ENCODE measurements at places on chromosomes 4 and X. TPM values are rescaled to one million over a fixed set of nuclear protein-coding genes. Genes with fewer than 3 reads are reported as not detected.

HUWE1 gene
- total RNA-seq: 42.1 TPM

RNF175 gene
- not detected for total RNA-seq

P2RY4 gene
- 0.20 TPM for total RNA-seq

DUX4 gene
- not detected for total RNA-seq

CXCL6 gene
- not detected for total RNA-seq

CDKL2 gene
- not detected for total RNA-seq

RIPPLY1 gene
- not detected for total RNA-seq

DNA sequence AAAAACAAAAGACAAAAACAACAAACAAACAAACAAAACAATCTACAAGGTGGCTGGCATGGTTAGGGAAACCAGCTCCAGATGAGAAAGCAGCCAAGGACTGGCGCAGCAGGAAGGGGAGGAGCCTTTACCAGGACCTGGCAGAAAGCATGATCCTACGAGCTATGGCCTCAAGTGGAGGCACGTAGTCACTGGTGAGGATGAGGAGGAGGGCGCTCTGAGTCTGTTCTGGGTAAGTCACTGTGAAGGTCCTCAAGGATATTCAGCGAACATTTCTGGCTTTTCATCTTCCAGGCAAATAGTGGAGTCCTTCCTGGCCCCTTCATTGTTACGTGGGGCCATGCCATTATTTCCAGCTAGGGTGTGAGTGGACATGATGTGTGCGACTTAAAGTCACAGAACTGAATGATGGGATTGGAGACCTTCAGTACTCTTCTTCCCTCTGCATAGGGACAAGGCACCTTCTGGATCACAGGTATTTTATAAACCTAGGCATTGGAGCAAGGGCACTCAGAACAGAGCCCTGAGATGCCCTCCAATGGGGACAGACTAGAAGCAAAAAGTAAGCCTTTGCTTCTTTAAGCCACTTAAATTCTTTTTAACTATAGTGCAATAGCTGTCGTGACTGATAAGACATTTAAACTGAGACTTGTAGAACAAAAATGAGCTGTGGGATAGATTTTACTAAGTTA is 771.3 kb downstream of the RAB28 start:
- DNase-seq: no peak

DNA sequence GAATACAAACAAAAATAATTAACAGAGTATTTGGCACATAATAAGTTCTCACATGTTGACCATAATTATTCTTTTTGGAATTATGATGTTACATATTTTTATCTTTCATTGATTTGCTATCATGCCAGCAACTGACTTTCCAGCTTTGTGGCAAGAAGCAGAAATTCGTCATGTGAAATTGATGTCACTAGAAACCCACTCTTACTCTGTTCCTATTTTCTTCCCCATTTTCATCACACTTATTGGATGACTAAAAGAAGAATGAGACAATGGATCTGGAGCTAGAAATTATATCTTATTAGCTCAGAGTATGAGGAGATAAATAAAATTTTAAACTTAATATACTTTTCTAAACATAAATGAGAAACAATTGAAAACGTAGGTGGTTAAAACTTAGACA is 31.9 kb downstream of the EGF start:
- DNase-seq: no peak

DNA sequence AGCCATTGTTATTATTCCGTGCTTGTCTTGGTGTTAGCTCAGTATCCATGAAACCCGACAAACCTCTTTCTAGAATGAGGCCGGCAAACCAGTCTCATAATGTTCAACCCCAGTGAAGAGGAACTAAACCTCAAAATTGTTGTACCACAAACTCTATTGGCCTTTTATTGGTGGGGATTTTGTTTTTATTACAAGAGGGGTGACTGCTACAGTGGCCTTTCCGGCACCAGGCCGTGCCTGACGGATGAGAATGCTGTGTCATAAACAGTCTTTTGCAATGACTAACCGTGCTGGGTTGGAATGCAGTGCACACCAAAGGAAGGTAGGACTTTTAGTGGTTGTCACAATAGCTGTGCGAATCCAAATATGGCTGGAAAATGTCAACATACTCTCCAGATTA is 60.8 kb downstream of the SHROOM2 start:
- no peak for DNase-seq

- DNase-seq: peak; percentile 47
Observed at GRCh38 chr4:156109943-156110900, 156.6 kb upstream of the CTSO start.

DNA sequence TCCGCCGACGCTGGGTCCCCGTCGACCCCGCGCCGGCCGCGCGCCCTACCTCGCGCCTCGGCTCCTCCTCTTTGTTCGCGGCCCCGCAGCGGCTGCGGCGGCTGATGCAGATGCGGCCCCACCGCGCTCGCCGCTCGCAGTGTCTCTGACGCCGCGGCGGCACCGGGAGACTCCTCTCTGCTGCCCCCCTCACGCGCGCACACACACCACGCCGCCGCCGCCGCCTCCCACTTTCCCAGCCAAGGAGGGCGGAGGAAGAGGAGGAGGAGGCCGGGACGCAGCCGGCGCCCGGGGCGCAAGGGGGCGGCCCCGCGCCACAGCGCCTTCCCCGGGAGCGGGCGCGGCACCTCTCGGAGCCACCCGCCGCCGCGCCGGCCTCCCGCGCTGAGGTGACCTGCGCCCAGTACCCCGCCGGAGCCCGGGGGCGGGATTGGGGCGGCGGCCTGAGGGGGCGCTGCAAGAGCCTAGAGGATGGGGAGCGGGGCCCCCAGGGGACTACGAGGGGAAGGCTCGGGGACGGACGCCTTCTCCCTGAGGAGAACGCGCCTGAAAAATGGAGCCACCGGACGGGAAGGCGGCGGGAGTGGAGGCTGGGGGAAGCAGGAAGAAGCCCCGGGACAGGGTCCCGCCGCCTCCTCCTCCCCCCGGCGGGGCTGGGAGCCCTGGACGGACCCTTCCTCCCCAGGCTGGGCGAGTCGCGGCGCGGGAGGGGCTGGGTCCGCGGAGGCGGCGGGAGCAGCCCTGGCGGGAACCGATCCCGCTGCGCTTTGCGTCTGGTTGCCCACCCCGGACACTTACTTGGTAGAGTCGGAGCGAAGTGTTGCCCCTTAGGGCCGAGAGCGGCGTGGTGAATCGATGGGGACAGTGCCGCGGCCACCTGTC is at the start of gene SH3RF1:
Gene SH3RF1 (minus strand): TSS at position 147 of the 882 bp plus-strand sequence. CDS start 1,744 bp downstream, outside the sequence.
- DNase-seq: peak; percentile 18

- no peak for DNase-seq
Observed at GRCh38 chr4:58551676-58552075, 1441.5 kb upstream of the IGFBP7 start.
